ENCODE measurements at places on chromosomes 3 and 15. TPM values are rescaled to one million over a fixed set of nuclear protein-coding genes. Genes with fewer than 3 reads are reported as not detected.

Gene POPDC2
- 17.5 TPM for polyA plus RNA-seq

Gene ROBO2
- polyA plus RNA-seq: 3.8 TPM

Gene LRTM1
- polyA plus RNA-seq: 0.16 TPM

Gene MFN1
- 15.7 TPM for polyA plus RNA-seq

Gene ZMYND10
- polyA plus RNA-seq: not detected

Gene PIGZ
- polyA plus RNA-seq: 2.0 TPM

Gene TMEM212
- not detected for polyA plus RNA-seq

Gene TMEM42
- polyA plus RNA-seq: 38.6 TPM
